Type B pancreatic cell (in vitro differentiated cells): ENCODE measurements at places on chromosomes 3 and 15. TPM values are rescaled to one million over a fixed set of nuclear protein-coding genes. Genes with fewer than 3 reads are reported as not detected.

Gene ARHGAP11A
- 21.7 and 52.6 TPM in 2 replicates for total RNA-seq

Gene ADGRG7
- total RNA-seq = 2.8 and 7.7 TPM in 2 replicates

DNA sequence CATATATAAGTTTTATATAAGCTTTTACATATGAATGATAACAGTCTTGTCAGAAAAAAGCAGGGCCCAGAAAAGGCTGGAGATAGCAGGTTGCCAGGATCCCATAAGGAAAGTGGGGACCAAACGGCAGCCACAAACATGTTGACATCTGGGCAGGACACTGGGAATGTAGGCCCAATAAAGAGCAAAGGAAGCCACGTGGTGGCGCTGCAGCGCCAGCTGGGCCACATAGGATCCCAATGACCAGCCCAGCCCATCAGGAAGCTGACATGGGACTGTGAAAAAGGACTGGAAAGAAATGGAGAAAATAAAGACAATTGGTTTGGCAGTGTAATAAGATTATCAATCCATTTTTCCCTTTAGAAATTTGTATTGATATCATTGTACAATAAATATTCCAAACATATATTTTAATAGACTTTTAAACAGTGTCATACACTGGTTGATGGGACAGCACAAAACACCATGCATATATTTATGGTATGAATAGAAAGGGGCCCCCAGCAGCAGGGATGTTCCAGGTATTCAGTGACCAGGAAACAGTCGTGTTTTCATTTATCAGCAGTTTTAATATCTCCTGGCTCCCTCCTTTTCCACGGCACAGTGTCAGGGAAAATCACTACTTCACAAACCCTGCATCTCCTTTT, 89.0 kb upstream of the STRIT1 start:
- no peak overlapping the region for H3K27ac ChIP-seq
- peaks cover 3% of the 10 kb centered on the region for H3K27me3 ChIP-seq
- no peaks in the 10 kb centered on the region for H3K36me3 ChIP-seq
- peaks cover 4% of the 10 kb centered on the region for H3K4me1 ChIP-seq

GRCh38 chr3:177692304-177692975, 495.2 kb upstream of the TBL1XR1 start:
- H3K27me3 ChIP-seq = no peaks in the 10 kb centered on the region
- no peak overlapping the region for H3K4me3 ChIP-seq
- H3K36me3 ChIP-seq = peaks cover under 1% of the 10 kb centered on the region
- no peak overlapping the region for H3K27ac ChIP-seq

DNA sequence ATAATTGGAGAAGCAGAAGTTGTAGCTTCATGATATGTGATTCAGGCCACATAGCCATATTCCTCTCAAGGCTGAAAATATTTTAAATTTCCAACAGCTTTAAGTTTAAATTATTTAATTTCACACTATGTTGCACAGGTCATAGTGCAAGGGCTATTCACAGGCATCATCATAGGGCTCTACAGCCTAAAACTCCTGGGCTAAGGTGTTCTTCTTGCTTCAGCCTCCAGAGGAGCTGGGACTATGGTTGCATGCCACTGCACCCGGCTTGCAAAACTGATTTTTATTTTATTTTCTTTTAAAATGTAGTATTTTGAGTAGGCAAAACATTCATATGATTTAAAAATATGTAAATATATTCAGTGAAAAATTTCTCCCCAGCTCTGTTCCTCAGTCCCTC, 6.0 kb upstream of the CEP97 start:
- no peaks in the 10 kb centered on the region for H3K27me3 ChIP-seq
- no peak overlapping the region for H3K4me3 ChIP-seq
- H3K27ac ChIP-seq = no peak overlapping the region
- DNase-seq = no peak

DNA sequence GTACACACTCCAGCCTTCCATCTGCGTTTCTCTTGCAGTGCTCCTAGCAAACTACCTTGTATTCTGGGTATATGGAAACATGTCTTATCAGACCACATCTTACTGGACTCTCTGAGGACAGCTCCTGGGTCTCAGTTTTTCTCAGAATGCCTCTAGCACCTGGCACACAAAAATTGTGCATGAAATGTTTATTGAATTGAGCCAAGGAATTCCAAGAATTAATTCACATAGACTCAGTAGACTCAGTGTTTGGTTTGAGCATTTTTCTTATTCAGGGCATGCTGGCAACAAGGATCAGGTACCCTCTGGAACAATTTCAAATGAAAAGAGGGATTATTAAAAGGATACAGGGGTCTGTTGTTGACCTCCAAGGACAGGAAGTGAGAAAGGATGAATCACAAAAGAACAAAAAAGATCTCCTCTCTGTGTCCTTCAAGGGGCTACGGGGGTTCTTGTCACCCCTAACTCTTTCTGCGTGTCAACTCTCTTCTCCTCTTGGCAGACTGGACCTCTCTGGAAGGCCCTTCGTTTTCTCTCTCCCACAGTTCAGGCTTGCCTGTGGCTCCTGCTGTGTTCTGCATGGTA, 270.0 kb upstream of the HES1 start:
- no peaks in the 10 kb centered on the region for H3K36me3 ChIP-seq
- peaks cover 45% of the 10 kb centered on the region for H3K4me1 ChIP-seq
- H3K4me3 ChIP-seq = no peak overlapping the region
- no peaks in the 10 kb centered on the region for H3K27me3 ChIP-seq

DNA sequence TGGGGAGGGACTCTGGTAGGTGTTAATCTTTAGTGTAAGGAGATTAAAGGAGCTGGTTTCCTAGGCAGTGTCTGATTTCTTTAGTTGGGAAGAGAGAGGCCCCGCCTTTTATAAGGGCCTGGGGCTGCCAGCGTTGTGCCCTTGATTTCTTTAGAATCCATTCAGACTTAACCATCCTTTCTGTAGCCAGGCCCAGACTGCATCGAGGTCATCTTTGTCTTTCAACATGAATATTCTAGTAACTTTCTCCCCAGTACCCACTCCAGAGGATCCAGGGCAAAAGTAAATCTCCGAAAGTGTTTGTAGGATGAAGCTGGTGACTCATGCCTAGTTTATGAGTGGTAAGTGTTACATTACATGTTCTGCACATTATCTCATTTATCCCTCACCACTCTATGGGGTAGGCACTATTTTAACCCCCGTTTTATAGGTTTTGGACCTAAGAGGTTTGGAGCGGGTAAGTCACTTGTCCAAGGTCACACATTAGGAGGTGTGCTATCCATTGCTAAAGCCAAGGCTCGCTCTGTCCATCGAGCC, 11.8 kb upstream of the USP3 start:
- H3K27me3 ChIP-seq = peaks cover 27% of the 10 kb centered on the region
- peaks cover 16% of the 10 kb centered on the region for H3K4me1 ChIP-seq
- DNase-seq = no peak
- H3K27ac ChIP-seq = no peak overlapping the region

DNA sequence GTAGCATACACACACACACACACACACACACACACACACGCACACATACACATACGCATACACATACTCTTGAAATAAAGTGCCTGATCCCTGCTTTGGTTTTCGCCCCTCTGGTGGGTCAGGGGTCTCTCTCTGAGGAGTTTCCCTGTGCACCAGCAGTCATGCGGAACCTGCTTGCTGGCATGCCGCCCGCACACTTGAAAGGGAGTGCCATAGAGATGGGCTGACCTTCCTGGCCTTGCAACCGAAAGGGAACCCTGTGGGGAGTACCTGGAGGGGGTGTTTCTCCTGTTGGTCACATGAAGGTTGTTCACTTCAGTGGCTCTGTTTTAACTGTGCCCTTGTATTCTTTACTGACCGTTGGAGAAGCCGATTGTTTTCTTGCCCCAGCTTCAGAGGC, 752.3 kb downstream of the NR2F2 start:
- no peaks in the 10 kb centered on the region for H3K36me3 ChIP-seq
- H3K27ac ChIP-seq = no peak overlapping the region
- H3K4me3 ChIP-seq = no peak overlapping the region
- peaks cover 18% of the 10 kb centered on the region for H3K27me3 ChIP-seq
- H3K4me1 ChIP-seq = peaks cover 43% of the 10 kb centered on the region
- no peak for DNase-seq

DNA sequence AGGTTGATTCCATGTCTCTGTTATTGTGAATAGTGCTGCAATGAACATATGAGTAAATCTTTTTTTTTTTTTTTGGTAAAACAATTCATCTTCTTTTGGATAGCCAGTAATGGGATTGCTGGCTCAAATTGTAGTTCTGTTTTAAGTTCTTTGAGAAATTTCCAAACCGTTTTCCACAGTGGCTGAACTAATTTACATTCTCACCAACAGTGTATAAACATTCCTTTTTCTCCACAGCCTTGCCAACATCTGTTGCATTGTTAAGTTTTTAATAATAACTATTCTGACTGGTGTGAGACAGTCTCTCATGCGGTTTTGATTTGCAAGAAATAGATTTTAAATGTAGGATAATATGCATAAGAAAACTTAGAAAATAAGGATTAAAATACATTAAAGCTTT, 279.0 kb upstream of the EPHA3 start:
- H3K4me3 ChIP-seq = no peak overlapping the region
- peaks cover 4% of the 10 kb centered on the region for H3K4me1 ChIP-seq
- H3K27me3 ChIP-seq = no peaks in the 10 kb centered on the region
- H3K27ac ChIP-seq = no peak overlapping the region
- no peaks in the 10 kb centered on the region for H3K36me3 ChIP-seq
